ENCODE measurements at places on chromosomes 16 and 17.

DNA sequence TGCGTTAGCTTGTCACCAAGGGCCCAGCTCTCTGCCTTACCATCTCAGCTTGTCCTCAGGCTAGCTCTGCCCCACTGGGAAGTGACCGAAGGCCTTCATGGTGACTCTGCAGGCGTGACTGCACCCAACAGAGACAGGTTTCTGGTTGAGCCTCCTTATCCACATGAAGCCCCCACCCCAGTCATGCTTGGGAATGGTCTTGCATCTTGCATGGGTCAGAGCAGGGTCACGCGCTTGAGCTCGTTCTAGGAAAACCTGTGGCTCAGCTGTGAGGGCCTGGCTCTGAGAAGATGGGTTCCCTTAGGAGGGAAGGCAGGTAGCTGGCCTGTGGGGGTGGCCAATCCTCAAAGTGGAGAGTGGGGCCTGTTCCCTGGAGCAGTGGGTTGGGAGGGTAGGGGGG is 122.8 kb downstream of the BANP start:
- no peak for DNase-seq

- no peak for DNase-seq
These were observed at the start of gene FOXF1 for GRCh38 chr16:86510465-86511261. FOXF1 (plus strand) TSS chr16:86510527; CDS start chr16:86510570, 43 bp downstream.

- no peak for DNase-seq
These were observed 1.5 kb downstream of the PDF start for GRCh38 chr16:69328854-69329316.

DNA sequence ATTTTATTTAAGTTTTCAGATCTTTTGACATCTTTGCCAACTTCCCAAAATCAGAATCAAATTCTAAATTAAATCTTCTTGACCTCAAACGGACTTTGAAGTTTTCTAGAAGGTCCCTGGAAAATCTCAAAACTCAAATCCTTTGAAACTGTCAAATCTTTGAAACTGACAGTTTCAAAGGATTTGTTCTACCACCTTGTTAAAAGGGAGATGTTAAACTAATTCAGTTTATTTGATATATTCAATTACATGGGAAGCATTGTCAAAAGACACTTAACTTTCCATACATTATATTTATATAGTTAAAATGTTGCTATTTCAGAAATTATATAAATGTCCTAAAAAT is 3.4 kb upstream of the DPEP1 start:
- no peak for DNase-seq

GRCh38 chr17:9170853-9171252 is 149.5 kb downstream of the NTN1 start:
- DNase-seq: no peak

DNA sequence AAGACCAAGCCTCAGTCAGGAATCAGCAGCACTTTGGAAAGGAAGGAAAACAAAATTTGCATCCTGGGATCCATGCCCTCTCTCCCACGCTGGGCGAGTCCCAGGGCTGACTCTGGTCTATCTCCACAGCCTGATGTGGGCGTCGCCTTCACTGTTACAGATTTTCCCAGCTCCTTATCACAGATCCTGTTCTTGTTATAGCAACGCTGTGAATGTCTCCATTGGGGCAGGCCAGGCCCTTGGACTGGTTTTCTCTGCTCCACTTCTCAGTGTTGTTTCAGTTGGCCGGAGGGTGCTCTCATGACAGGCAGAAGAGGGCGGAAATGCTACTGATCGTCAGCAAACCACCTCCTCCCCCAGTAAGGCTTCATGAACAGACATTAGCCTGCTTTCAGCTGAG is 127.9 kb upstream of the CDH11 start:
- DNase-seq: no peak

DNA sequence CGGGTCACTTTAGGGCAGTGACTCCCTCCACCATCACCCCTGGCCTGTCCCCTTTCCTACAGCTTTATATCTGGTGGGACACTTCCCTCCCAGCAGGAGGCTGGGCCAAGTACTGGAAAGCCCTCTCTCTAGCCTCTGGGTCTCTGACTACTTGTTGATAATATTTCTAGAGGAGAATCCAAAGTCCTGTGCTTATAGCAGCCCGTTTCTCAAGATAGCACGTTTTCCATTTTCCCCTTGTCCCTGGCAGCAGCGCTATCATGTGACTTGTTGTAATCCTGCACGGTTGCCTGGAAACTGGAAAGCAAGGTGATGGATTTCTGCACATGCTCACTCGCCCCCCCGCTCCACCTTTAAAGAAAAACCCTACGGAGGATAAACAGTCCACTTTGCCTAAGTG is 3.3 kb upstream of the AXIN2 start:
- no peak for DNase-seq

DNA sequence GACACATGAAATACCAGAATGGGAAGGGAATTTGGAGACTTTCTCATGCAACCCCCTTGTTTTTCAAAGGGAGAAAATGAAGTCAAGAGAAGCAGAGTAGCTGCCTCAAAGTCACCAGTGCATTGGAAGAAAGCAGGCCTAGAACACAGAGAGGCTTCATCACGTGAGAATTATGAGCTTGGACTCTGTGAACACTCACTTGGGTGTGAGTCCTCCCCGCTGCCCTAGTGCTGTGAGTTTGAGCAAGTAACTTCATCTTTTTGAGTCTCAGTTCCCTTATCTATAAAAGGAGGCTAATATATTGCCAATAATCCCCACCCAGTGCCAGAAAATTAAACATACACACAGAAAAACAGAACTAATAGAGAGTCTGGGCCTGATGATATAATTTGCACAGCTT is 315.8 kb downstream of the XYLT1 start:
- DNase-seq: no peak

- no peak for DNase-seq
These were observed 19.8 kb upstream of the MAPK3 start for GRCh38 chr16:30142672-30143346.

DNA sequence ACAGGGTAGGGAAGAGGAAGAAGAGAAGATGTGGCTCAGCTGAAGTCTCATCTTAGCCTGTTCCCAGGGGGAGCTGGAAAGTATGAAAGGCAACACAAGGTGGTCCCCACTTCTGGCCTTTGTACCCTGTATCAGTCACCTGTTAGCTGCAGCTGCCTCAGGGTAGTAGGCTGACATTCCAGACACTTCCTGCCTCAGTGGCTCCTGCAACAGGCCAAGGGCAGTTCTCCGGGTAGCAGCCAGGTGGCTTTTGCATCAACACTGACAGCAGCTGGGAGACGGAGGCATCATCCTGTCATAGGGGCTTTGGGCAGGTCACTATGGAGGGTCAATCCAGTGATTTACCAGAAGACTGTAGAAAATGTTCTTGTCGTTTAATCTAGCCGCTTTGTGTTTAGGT is 124.0 kb downstream of the RGS9 start:
- no peak for DNase-seq

GRCh38 chr17:29583324-29584248 is 5.9 kb downstream of the GIT1 start:
- no peak for DNase-seq

DNA sequence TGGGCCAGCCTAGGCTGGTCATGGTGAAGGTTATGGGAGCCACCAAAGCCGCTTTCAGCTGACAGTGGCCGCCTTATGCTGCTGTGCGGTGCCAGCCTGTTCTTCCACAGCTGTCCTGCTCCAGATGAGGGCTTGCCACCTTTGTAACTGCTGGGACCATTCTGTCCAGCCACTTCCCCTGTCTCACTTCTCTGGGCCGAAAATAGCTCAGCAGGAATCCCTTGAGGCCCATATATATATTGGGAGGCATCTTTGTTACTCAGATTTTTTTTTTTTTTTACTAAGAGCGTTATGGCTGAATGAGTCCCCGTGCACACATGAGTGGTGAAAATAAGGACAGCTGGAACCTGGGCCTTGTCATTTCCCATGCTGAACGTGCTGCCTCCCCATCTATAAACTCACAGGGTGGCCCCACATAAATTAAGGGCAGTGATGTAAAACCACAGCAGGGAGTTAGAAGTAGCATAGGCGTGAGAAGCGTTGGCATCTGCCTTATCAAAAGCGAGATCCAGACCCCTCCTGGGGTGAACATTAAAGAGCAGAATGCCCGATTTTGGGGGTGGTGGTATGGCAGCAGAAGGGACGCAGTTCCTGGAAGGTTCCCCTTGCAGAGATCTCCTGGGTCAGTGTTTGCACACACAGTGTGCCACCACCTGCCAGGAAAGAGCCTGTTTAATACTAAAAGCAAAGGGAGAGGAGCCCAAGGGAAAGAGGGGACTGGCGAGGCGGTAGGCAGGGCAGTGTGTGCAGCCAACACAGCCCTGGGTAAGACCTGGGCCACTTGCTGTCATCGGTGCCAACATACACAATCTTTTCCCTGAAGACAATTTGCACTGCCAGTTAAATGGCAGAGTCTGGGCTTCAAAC is 57.8 kb downstream of the USP43 start:
- DNase-seq: no peak

GRCh38 chr16:15654591-15654990 is 4.5 kb downstream of the NDE1 start:
- no peak for DNase-seq

GRCh38 chr17:29835435-29836351 is 94.3 kb downstream of the SSH2 start:
- no peak for DNase-seq

DNA sequence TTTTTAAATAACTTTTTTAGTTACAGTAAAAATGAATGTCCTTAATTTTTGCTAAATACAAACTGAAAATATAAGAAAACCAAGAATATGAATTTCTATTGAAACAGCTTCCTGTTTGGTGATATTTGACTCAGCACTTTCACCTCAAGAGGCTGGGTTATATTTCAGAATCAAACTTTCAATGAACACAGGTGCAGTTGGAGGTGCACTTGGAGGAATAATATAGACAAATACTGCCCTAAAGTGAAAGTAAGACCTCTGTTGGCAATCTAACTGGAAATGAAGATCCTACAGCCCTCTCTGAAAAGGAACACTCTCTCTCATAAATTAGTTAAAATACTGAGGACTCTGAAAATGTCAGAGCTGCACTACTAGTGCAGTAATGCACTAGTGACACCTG is 106.2 kb downstream of the BRIP1 start:
- DNase-seq: no peak

GRCh38 chr17:8658810-8659209 is 28.3 kb upstream of the MYH10 start:
- DNase-seq: no peak

- no peak for DNase-seq
These were observed 24.8 kb downstream of the SLFN12 start for GRCh38 chr17:35407531-35407930.

- DNase-seq: peak; percentile 1
These were observed 557.7 kb downstream of the MAF start for GRCh38 chr16:79042886-79043285.

DNA sequence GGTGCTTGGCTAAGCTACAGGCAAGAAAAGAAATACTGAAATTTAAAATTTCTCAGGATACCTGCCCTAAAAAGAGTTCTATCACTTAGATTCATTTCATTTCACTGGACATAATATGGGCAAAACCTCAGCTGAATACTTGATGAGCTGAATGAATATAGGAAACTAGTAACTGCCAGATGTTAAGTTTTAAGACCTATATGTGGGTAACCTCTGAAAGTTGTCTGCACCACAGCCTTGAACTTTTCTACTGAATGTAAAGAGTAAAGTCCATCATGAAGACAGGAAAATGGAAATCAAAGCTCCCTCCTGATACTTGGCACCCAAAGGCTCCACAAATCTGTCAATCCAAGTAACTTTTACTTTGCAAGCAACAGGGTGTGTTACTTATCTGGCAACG is 50.8 kb downstream of the HIC1 start:
- no peak for DNase-seq

DNA sequence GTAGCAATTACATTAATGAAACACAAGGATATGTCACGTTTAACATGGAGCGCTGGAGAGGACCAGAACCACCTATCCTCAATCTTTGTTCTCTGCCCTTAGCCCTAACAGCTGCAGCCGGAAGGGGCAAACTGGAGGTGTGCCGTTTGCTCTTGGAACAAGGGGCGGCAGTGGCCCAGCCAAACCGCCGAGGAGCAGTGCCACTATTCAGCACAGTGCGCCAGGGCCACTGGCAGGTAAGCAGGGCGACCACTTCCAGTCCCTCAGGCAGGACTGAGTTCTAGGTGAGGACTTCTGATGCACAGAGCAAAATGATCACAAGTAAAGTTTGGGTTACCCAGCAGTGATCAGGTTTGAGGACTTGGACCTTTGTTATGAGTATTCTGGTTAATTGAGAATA is 41.1 kb downstream of the CYB561 start:
- no peak for DNase-seq

GRCh38 chr17:18959071-18959844 is 7.3 kb downstream of the SLC5A10 start:
- no peak for DNase-seq

- no peak for DNase-seq
These were observed 620 bp upstream of the VWA3A start for GRCh38 chr16:22091721-22092120.

GRCh38 chr16:67847064-67847861 is at the start of gene CENPT:
CENPT (minus strand) TSS chr16:67847693; CDS start chr16:67833859, 13,834 bp downstream.
- peak; percentile 64 for DNase-seq

- peak; percentile 73 for DNase-seq
These were observed 15.7 kb upstream of the CPPED1 start for GRCh38 chr16:12819126-12820117.

GRCh38 chr17:70808596-70808995 is 639.3 kb downstream of the KCNJ2 start:
- DNase-seq: no peak

GRCh38 chr16:56041556-56042140 is 149.6 kb upstream of the GNAO1 start:
- DNase-seq: peak; percentile 12

GRCh38 chr17:38730526-38731379 is 612 bp downstream of the CISD3 start:
- no peak for DNase-seq

DNA sequence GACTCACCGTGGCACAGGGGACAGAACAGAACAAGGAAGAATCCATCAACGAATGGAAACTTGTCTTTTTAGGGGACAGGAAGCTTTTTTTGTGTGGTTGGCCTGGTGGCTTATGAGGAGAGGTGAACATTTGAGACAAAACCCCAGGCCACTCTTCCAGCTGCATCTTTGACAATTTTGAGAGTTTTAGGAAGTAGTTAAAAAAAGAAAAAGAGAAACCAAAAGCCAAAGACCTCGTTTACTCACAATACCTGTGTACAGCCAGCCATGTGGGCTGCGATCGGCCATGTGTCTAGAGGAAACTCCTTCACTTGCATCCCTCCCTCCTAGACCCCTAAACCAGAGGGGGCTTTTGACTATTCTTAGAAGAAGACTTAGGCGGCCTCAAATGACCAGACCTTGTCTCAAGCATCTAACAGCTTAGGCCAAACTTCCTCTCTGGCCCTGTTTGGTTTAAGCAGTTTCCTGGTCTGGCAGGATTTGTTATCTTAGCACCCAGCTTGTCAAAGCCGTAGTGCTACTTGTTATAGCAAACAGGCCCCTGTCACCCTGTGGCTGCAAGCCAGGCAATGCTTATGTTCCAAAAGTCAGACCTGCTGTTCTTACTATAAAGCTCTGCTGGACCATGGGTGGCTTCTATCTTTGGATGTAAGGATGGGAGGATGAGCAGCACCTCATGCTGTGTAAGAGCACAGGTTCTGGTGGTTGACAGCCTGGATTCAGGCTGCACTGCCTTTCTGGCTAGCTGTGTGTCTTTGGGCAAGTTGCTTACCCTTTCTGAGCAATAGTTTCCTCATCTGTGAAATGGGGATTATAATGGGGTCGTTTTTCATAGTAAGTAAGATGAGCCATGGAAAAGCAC is 17.7 kb downstream of the KSR1 start:
- DNase-seq: peak; percentile 62

- DNase-seq: no peak
These were observed 1.9 kb downstream of the MSI2 start for GRCh38 chr17:57257895-57258851.
